ENCODE measurements at places on chromosomes 5 and 9.

- DNase-seq: no peak
Measured at GRCh38 chr5:167064198-167064776, 1227.2 kb upstream of the WWC1 start.

DNA sequence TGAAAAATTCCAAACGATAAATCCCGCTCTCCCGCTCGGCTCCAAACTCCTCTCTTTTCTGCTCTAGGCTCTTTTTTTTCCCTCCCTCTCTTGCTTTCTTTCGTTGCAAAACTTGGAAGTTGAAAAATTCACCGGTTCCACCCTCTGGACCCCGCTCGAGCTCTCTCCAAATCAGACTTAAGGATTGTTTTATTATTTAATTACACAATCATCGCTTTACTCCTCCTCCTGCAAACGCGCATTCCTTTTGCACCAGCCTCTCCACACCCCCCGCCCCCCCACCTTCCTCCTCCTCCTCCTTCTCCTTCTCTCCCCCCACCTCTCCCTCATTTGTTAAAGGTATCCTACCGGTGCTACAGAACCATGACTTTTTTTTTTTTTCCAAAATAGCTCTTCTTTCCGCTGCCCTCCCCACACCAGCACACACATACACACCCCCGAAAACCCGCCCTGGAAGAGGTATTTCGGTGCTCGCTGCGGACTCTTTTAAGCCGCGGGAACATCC lies 535 bp upstream of the NFIB start:
- DNase-seq: peak; percentile 73

DNA sequence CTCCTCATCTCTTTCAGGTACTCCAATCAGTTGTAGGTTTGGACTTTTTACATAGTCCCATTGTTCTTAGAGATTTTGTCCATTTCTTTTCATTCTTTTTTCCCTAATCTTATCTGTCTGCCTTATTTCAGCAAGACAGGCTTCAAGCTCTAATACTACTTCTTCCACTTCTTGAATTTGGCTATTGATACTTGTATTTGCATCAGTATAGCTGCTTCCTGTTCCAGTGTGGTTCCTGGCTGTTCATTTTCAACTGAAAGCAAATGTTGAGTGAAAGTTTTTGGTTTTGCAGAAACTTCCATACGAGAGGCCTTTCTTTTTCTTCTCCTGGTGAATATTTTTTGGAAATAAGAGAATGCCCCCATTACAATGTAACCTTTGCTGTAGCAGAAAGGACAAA lies 12.0 kb upstream of the IFNA1 start:
- no peak for DNase-seq

- DNase-seq: no peak
Measured at GRCh38 chr5:63602971-63603370, 359.3 kb downstream of the HTR1A start.

DNA sequence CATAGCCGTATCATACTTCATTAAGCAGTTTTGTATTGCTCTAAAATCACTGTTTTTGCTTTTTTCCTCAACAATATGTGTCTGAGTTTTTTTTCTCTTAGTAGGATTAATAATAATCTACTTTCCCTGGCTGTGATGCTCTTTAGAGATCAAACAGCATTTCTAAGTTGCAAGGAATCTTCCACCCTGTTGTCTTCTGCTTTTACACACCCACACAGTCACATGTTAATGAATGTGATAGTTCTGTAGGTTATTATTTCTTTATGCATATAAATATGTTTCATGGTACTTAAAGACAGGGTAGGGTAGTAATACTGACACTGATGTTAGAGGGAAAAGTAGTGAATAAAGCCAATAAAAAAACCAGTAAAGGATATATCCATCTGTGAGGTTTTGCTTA lies 29.3 kb downstream of the SLC44A1 start:
- DNase-seq: no peak

DNA sequence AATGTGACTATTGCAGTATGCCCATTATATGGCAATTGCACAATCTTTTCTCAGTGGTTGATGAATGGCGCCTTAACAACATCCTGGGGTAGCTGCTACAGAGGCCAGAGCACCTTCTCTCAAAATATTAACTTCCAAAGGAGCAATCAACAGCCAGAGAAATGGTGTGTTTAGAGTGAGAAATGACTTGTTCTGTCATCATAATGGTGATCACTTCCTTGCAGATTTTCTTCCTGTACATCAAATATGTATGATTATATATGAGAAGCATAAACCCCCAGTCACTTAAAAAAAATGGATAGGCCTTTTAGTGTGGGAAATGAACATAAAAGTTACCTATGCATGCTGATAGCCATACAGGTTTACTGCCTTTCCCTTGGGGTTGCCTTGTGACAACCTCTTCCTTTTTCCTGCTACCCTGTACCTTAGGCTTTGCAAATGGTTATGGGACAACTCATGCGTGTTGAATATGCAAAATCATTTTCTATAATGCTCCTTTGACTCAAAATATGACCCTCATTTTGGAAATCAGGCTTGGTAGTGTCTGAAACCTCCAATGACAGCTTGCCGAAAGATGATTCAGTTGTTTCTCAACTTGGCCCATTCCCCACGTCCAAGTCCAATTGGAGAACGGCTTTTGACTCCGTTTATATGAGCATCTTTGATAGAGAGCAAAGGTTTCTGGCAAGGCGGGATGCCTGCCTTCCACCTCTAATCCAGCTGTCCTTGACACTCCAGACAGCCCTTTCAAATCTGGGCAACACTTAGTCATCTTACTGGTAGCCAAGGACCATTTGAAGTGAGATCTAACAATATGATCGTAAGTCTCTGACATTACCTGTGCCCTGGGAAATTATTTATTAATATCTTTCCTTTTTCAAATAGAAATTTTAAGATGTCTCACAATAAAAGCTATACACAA lies 69.3 kb downstream of the SLC1A1 start:
- no peak for DNase-seq

DNA sequence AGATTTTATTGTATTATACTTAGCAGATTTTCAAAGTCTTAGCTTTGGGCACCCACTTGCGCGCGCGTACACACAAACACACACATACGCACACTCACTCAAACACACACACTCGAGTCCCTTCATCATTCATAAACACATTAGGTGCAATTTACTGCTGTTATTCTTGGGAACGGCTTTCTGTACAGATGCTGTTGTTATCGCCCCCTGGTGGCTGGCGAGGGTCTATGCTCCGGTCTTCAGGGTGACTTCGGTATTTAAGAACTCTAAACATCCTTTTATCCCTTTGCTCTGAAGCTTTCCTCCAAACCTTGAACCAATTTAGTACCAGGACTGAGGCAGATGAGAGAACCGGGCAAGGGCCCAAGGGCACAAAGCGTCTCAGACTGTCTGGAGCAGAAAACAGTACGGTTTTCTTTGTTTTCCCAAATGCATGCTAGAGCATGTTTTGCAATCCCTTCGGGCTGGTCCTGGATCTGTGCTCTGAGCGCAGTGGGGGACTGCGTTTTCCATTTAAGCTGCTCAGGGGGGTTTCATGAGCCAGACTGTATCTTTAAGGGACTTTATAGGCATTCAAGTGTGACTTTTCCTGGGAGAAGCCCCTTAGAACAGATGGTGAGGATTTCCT lies 1.7 kb upstream of the SLIT3 start:
- peak; percentile 77 for DNase-seq

DNA sequence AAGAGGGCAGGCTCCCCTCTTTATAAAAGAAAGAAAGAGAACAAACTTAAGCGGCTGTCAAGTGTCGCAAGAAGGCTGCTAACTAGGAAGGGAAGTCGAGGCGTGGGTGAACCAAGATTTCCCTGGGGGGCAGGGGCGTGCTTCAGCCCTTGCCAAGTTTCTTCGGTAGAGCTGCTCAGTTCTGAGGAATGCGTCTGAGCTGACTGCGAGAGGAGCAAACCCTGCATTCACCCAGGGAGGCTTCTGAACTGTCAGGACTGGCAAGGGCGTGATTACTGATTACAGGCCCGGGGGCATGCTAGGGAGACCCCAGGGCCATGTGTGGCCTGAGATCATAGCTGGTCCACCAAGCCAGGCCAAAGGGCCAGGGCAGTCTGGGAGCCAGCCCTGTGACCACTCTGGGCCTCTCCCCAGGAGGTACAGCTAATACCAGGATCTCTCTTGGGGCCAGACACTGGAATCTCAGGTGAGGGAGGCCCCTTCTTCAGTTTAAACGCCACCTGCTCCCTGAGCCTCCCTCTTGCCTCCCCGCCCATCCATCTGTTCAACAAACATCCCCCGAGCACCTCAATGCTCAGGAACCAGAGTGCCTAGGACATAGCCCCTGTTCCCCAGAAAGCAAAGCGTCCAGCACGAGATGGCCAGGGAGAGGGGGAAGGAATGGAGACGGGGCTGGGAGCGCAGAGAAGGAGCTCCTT lies 30.9 kb downstream of the SARDH start:
- DNase-seq: no peak

GRCh38 chr9:129895376-129896268 lies 60.4 kb downstream of the USP20 start:
- no peak for DNase-seq

DNA sequence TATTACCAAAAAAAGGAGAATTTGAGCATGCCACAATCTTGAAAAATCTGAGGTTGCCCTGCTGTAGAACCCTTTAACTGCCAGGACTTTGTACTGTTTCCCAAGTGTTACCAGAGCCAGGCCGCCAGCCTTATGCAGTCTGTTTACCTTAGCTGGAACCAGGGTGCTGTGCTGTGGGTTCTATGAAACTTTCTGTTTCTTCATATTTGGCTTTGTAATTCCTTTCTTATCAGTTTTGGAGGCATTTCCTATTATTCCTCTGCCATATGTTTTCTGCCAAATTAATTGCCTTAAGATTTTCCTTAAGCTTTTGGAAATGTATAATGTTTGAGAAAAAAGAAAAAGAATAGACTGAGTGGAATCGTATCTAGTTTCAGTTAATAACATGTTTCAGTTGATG lies 2.1 kb downstream of the S1PR3 start:
- DNase-seq: no peak

- no peak for DNase-seq
Measured at GRCh38 chr5:59487068-59487686, 406.3 kb downstream of the PDE4D start.

- DNase-seq: no peak
Measured at GRCh38 chr5:54320256-54320655, 9.9 kb upstream of the ARL15 start.

GRCh38 chr9:5642170-5642569 lies 13.3 kb downstream of the RIC1 start:
- DNase-seq: no peak

DNA sequence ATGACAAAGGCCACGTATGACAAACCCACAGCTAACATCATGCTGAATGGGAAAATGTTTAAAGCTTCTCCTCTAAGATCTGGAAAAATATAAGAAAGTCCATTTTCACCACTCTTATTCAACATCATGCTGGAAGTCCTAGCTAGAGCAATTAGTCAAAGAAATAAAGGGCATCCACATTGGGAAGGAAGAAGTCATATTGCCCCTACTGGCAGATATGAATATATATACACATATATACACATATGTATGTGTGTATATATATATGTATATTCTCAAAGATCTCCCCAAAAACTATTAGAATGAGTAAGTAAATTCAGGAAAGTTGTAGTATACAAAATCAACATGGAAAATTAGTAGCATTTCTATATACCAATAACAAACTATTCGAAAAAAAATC lies 17.1 kb downstream of the APBA1 start:
- DNase-seq: peak; percentile 5

- DNase-seq: no peak
Measured at GRCh38 chr9:110590816-110591215, 11.3 kb upstream of the SVEP1 start.

GRCh38 chr5:69029292-69029691 lies 64.5 kb upstream of the SLC30A5 start:
- no peak for DNase-seq

DNA sequence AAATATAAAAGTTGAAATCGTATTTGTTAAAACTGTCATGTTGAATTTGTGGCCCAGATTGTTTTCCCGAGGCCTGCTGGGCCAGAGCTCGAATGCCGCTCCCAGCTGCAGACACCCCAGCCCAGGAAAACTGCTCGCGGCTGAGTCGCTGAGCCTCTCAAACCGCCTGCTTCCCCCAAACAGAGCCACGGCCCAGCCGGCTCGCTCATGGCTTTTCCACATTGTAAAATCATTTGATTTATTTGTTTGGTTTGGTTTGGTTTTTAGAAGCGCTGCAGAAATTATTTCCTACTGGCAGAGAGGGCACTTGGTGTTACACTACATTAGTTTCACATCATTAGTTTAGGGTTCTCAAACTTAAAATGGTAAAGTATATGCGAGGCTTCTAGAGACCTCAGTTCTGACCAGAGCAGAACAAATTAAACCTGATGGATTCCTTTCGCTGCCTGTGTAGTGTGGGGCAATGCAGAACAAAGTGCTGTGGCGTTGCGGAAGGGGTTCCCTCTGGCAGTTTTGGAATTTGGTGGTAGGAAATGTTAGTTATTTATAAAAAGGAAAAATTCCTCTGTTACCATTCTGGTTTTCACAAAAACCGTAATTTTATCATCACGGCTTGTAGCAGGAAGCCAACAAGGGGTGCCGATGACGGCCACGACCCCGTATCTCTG lies 156.5 kb upstream of the PITX1 start:
- DNase-seq: peak; percentile 78

- DNase-seq: no peak
Measured at GRCh38 chr9:2216591-2216990, 201.4 kb downstream of the SMARCA2 start.

- DNase-seq: no peak
Measured at GRCh38 chr9:123420592-123421111, 64.7 kb downstream of the CRB2 start.

GRCh38 chr9:121120386-121120785 lies 45.6 kb downstream of the CNTRL start:
- DNase-seq: no peak

DNA sequence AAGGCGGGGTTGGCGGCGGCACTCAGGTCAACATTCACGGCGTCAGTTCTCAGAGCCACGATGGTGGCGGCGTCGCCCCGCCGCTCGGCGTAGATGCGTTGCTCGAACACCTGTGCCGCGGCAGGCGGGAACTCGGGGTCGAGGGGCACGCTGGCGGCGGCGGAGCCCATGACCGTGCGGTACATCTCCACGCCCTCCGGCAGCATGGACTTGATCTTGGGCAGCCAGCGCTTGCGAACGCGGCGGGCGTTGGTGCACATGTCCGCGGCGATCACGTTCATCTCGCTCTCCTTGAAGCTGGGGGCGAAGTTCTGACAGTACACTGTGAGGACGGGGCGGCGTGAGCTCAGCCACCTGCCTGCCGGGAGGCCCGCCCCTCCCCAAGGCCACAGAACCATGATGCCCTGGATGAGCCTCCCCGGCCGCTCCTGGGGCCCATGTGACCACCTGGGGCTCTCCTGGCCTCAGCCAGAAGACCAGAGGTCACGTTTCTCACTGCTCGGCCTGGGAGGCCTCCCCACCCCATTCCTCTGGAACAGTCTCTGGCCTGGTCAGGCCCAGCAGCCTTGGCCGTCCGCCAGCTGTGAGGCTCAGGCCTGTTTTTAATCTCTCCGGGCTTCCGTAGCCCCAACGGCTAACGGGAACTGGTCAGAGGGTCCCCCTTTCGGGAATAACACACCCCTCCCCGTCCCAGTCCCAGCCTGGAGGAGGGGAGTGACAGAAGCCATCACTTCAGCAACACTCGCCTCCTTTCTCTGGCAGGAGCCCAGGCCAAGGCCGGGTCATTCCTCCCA lies 50.7 kb upstream of the UBAC1 start:
- no peak for DNase-seq
